ENCODE measurements at places on chromosomes 16 and 17. TPM values are rescaled to one million over a fixed set of nuclear protein-coding genes. Genes with fewer than 3 reads are reported as not detected.
A peak's percentile ranks its signal among the peaks of the same experiment; 100 is the strongest.

The KRT24 gene
- not detected for total RNA-seq

The HID1 gene
- total RNA-seq = 33.5 TPM

The SSTR5 gene
- total RNA-seq = not detected

- no peak overlapping the region for H3K4me3 ChIP-seq
- peaks cover 84% of the 10 kb centered on the region for H3K36me3 ChIP-seq
- DNase-seq = no peak
- no peaks in the 10 kb centered on the region for H3K4me1 ChIP-seq
- H3K27ac ChIP-seq = no peak overlapping the region
Measured at GRCh38 chr16:23587726-23588125, 8.4 kb downstream of the NDUFAB1 start.

DNA sequence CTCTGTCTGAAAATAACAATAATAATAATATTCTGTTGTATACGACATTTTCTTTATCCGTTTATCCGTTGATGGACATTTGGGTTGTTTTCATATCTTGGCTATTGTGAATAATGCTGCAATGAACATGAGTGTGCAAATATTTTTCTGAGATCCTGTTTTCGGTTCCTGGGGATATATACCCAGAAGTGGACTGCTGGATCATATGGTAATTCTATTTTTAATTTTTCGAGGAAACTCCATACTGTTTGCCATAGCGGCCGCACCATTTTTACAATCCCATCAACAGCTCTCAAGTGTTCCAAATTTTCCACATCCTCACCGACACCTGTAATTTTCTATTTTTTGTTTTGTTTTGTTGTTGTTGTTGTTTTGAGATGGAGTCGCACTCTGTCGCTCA, 5.3 kb upstream of the PRSS41 start:
- no peak overlapping the region for H3K27ac ChIP-seq
- DNase-seq = no peak
- no peaks in the 10 kb centered on the region for H3K4me1 ChIP-seq
- H3K36me3 ChIP-seq = no peaks in the 10 kb centered on the region
- H3K4me3 ChIP-seq = no peak overlapping the region
- peaks cover 28% of the 10 kb centered on the region for H3K27me3 ChIP-seq

DNA sequence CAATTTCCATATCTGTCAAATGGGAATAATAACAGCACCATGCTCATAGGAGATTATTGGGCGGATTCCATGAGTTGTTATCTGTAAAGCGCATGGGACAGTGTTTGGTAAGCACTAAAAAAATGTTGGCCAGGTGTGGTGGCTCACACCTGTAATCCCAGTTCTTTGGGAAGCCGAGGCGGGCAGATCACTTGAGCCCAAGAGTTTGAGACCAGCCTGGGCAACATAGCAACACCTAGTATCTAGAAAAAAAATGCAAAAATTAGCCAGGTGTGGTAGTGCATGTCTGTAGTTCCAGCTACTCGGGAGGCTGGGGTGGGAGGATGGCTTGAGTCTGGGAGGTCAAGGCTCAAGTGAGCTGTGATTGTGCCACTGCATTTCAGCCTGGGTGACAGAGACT, 66.8 kb upstream of the NFAT5 start:
- H3K4me3 ChIP-seq = no peak overlapping the region
- no peak overlapping the region for H3K27ac ChIP-seq
- no peak for DNase-seq
- no peaks in the 10 kb centered on the region for H3K4me1 ChIP-seq
- no peaks in the 10 kb centered on the region for H3K36me3 ChIP-seq

- no peak for DNase-seq
- no peaks in the 10 kb centered on the region for H3K27me3 ChIP-seq
- peak overlapping the region; percentile 63 for H3K27ac ChIP-seq
- H3K4me3 ChIP-seq = no peak overlapping the region
Measured at GRCh38 chr17:77382966-77383612, 242.3 kb downstream of the SEC14L1 start.

All from upper lobe of right lung (tissue), 1 donor.